ENCODE measurements at places on chromosomes 12 and 14. TPM values are rescaled to one million over a fixed set of nuclear protein-coding genes. Genes with fewer than 3 reads are reported as not detected.

KRT83 gene
- not detected for total RNA-seq

ACVRL1 gene
- 157 TPM for total RNA-seq

ZDHHC17 gene
- 38.6 TPM for total RNA-seq

SMIM41 gene
- total RNA-seq, result not detected

KRT85 gene
- not detected for total RNA-seq

OVCH1 gene
- total RNA-seq, result not detected

KRT7 gene
- 2.4 TPM for total RNA-seq
